ENCODE measurements at places on chromosomes 12 and 14.

DNA sequence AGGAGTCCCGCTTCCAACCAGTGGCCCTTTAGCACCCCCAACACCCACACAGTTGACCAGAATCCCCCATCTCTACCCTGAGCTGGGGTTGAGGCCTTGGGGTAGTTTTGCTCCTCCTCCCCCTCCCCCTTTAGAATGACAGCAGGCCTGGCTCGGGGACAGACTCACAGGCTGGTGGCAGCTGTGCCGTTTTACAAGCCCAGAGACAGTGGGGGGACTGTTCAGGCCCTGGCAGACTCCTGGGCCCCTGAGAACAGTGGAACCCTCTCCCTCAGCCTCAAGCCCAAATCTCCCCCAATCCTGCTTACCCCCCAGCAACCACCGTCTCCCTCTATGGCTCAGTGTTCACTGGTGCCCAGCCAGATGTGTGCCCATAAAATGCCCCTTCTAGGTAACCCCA lies 10.1 kb downstream of the TMEM119 start:
- no peaks in the 10 kb centered on the region for H3K4me1 ChIP-seq
- H3K27me3 ChIP-seq: peaks cover 9% of the 10 kb centered on the region
- no peaks in the 10 kb centered on the region for H3K36me3 ChIP-seq
- H3K27ac ChIP-seq: no peak overlapping the region
- no peak for DNase-seq
- no peak overlapping the region for H3K4me3 ChIP-seq

DNA sequence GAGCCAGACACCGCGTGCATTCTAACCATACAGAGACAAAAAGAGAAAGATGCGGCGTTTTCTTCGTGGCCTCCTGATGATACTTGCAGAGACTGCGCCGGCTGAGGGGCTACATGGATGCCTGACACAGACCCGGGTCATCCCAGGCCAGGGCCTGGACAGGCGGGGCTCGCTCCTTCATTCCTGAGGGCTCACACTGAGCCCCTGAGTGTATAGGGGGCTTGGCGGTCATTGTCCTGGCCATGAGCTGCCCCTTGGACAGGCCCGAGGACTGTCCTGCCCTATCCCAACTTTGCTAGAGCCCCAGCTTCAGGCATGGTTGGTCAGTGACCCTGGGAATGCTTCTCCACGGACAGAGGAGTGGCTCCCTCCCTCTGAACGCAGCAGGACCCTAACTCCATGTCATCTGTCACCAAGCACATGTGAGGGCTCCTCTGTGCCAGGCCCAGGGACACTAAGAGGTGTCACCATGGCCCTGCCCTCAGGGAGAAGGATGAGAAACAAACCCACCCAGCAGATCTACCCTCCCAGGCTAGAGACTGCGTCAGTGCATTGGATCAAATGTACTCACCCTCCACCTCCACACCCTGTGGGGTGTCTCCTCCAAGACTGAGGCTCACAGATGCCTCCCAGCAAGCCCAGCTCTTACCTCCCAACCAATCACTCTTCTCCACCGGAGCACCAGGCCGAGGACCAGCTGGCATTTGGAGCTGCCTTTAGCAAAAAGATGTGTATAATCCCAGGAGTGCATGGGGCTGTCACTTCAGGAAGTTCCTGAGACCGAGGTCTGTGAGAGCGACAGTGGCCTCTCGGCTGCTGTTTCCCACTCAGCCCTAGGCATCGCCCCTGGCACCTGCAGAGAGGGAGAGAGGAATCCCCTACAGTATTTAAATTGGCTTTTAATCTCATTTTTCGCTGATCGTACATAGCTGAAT lies 102.7 kb downstream of the DICER1 start:
- DNase-seq: peak; percentile 7
- no peak overlapping the region for H3K27ac ChIP-seq
- H3K36me3 ChIP-seq: no peaks in the 10 kb centered on the region
- H3K4me3 ChIP-seq: no peak overlapping the region

DNA sequence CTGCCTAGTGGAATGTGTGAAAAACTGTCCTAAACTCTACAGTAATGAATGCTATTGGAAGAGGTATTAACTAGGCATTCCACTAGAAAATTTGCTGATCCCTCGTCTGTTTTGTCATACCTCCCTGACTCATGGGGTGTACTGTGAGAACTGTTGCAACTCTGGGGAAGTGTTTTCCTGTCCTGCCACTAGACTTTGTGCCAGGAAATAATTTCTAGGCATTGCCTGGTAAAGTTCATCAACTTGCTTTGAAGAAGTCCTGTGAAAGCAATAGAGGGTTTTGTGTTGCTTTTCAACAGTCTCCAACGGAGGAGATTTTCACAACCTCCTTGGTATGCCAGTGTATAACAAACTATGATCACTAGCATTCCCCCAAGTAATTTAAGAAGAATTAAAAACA lies 139.9 kb downstream of the AKAP6 start:
- H3K27me3 ChIP-seq: no peaks in the 10 kb centered on the region
- no peaks in the 10 kb centered on the region for H3K4me1 ChIP-seq
- H3K27ac ChIP-seq: no peak overlapping the region
- DNase-seq: no peak
- no peak overlapping the region for H3K4me3 ChIP-seq

DNA sequence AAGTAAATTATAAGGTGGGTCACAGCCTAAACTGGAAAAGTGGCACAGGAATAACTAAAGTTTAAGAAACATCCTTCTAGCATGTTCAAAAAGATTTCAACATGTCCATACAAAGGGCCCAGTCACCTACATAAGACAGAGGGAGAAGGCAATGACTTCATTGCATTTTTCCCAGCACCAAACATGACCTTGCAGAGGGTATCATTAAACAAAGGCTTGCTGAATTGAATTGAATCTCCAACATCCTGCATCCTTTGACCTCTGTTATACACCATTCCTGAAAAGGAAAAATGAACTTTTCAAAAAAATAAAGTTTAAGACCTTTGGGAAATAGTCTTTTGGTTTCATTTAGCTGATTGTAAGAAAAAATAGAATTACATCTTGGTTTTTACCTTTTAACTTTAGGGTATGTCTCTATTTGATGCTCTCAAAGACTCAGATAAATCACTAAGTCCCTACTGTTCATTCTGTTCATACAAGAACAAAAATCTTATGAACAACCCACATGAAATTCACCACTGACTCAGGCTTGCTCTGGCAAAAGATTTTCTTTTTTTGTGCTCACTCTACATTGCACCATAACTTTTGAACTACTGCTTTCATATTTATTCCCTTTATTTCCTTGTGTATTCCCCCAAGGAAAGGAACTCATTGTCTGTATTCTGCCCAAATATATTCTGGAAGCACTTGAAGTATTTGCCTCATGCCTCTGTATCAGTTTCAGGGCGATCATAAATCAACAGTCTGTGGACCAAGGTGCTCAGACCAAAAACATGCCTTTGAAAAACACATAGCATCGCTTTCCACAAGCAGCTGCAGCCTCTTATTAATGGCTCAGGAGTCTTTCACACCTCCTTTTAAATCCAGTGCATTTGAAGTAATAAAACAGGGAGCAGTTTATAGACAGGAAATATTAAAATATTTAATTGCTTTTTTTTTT lies 121.7 kb downstream of the DUSP6 start:
- H3K27me3 ChIP-seq: no peaks in the 10 kb centered on the region
- H3K4me1 ChIP-seq: peaks cover 76% of the 10 kb centered on the region
- DNase-seq: no peak

GRCh38 chr14:99742509-99743487 lies 50.4 kb upstream of the EML1 start:
- no peaks in the 10 kb centered on the region for H3K36me3 ChIP-seq
- H3K4me3 ChIP-seq: no peak overlapping the region
- peaks cover 62% of the 10 kb centered on the region for H3K27me3 ChIP-seq
- no peak for DNase-seq

DNA sequence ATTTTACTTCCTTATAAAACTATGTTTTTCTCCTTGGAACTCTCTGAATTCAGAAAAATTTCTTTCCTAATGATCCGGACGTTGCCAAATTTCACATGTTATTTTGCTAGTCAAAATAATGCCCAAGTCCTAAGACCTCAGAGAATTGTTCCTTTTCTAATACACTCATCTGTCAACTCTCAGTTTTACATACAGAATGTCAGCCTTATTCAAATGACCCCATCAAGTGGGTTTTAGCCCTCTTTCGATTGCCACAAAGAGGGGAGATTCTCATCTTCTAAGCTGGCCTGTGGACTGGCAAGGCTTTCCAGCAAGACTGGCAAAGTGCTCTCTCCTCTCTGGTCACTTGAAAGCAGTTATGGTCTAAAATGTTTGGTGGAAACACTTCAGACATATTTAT lies 99.3 kb upstream of the GPHB5 start:
- H3K36me3 ChIP-seq: peaks cover 23% of the 10 kb centered on the region
- DNase-seq: no peak
- no peaks in the 10 kb centered on the region for H3K4me1 ChIP-seq
- no peak overlapping the region for H3K27ac ChIP-seq
- H3K27me3 ChIP-seq: no peaks in the 10 kb centered on the region

GRCh38 chr12:6340032-6340638 lies 1.7 kb downstream of the TNFRSF1A start:
- peaks cover 25% of the 10 kb centered on the region for H3K4me1 ChIP-seq
- H3K36me3 ChIP-seq: peaks cover 11% of the 10 kb centered on the region
- no peaks in the 10 kb centered on the region for H3K27me3 ChIP-seq
- peak; percentile 52 for DNase-seq

DNA sequence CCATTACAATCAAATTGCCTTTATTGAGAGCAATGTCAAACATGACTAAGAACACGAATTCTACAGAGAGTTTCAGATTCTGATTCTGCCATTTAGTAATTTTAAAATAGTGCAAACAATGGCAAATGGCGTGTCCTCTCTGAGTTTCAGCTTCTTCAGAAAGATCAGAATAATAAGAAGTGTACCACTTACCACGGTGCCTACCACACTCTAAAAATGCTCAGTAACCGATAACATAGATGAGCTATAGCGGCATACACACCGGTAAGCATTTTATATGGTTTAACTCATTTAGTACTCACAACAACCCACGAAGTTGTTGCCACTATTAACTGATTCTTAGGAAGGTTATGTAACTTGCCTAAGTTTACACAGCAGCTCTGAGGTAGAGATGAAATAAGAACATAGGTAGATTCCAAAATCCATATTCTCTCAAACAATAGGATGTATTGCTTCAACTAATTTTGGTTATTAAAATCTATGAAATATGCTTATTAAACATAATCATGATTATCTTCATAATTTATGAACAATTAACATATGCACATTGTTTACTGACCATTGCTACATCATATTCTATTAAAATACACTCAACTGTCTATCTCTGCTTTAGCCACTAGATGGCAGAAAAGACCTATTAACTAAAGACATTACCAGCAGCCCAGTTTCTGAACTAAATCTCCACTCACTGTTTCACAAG lies 38.3 kb downstream of the SLC6A15 start:
- H3K4me1 ChIP-seq: no peaks in the 10 kb centered on the region
- no peak for DNase-seq
- no peak overlapping the region for H3K4me3 ChIP-seq
- H3K27ac ChIP-seq: no peak overlapping the region
- H3K36me3 ChIP-seq: no peaks in the 10 kb centered on the region

All from activated naive CD4-positive, alpha-beta T cell treated with anti-CD3 and anti-CD28 coated beads, Interleukin-2, amount 10 ng/mL, durations not matched to agents 7 days and 5 days (primary cell).